ENCODE measurements at places on chromosomes 7 and 10.

DNA sequence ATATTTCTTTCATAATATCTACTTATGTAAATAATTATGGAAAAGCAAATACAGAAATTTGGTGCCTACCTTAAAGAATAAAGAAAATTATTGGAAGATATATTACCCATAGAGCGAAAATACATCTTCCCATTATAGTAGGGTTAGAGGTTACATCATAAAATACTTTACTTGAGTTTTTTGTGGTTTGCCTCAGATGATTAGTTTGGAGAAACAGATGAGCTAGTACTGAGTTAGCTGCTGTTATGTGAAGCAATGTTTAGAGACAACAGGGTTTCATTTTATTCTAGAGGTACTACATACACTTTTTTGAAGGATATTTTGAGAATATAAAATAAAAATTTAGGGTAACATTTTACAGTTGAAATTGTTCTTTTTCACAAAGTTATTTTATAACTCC is 2.9 kb upstream of the MLLT10 start:
- DNase-seq, result no peak

GRCh38 chr10:49298983-49299815 is at the start of gene C10orf71:
Gene C10orf71 (plus strand): TSS chr10:49299170. CDS start chr10:49322546, 23,376 bp downstream.
- DNase-seq, result no peak

GRCh38 chr7:150842018-150842417 is 10.3 kb upstream of the AOC1 start:
- no peak for DNase-seq

GRCh38 chr7:17700138-17700537 is 240.2 kb downstream of the SNX13 start:
- DNase-seq, result no peak

DNA sequence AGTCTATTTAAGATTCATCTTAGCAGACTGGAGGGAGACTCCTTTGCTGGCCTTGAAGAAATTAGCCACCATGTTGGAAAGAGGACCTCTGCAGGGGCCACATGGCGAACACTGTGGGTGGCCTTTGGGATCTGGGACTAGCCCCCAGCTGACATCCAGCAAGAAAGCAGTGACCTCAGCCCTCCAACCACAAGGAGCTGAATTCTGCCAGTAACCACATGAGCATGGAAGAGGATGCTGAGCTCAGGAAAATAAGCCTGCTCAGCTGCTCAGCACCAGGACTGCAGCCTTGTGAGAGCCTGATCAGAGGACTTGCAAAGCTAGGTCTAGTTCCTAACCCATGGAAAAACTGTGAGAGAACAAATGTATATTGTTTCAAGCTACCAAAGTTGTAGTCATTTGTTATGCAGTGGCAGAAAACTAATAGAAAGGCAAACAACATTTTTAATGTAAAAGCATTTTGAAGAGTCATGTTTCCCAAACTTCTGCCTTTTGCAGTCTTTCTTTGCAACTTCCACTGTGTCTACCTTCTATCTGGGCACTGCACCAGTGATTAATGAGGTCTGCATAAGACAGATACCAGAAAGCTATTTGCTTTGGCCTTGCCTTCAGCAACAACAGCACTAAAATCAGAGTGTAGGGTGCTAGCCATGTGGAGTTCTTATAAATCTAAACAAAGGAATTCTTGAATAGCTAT is 183.7 kb downstream of the FGFR2 start:
- no peak for DNase-seq

DNA sequence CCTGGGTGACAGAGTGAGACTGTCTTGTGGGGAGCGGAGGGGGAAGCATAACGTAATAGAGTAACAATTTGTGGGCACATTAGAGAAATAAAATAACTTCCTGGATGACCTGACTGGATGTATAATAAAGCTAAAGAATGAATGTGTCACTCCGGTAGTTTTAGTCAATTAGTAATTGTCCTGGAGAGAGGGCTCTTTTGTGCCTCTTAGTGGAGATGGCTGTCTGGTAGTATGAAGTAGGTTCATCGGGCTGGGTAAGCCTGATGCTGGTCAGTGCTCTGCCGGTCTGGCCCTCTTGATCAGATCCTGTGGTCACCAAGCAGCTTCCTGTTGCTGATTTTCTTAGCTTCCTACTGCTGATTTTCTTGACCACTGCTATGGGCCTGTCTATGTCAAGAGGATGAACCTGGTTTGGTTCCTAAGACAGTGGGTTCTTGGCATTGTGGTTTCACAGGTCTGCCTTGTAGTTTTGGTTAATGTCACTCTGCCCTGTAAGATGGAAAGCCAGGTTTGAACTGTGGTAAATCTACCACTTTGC is 34.1 kb downstream of the ZRANB1 start:
- no peak for DNase-seq

DNA sequence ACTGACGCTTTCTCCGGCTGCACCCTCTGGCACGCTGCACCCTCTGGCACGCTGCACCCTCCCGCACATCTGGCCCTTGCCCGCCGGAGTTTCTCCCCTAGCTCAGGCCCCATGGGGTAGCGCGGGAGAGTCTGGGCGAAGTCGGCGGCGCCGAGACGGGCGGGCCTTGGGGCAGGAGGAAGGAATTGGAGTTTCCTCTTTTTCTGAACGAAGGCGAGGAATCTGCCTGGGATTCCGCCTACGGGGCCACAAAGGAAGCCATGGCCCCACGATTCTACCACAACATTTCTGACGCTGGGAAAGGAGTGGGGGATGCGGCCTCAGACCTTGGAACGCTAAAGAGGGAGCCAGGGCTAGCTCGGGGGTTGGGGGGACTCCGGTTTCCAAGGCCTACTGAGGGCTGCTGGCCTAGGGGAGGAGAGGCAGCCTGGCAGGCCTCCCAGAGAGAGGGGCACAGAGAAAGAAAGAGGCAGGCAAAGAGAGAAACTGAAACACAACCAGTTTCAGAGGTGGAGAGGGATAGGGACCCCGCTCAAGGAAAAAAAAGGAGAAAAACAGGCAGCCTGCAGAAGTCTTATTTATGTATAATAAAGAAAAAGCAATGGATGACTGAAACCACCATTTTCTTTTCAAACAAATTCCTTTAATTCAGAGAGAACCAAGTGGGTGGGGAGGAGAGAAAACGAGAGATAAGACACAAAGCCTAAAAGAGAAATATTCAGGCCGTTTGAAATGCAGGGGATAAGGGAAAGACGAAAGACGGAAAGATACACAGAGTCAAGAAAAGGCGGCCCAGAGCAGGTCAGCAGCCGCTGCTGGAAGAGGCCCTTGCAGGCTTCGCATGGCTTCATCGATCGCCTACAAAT is 4.3 kb downstream of the TLX1 start:
- no peak for DNase-seq

DNA sequence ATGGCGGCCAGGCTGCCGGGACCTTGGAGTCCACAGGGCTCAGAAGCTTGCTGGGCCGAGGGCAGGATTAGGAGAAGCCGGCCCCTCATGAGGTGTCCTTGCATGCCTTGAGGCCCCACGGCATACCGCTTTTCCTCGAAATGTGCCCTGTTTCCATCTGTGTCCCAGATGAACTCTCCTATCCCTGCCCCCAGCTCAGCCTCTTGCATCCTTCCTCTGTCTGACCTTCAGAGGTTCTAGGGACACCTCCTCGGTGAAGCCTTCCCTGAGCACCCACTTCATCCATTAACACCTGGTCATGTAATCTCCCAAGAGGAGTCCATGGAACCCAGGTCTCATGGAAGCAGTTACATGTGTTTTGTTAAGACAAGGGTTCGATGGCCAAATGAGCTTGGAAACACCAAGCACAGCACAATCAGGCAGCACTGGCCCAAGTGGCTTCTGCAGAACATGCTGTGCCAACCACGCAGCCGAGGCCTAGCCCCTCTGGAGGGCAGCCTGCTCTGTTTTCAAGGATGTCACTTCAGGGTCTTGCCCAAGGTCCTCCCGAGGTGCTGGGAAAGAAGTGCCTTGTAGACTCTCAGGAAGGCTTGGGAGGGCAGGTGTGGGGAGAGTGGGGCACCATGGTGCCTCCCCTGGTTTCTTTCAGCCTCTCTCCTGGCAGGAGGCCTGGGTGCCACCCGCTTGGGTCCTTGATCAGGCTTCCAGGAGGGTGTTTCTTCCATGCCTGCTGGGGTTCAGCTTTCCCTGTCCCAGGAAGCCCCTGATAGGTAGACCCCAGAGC is 124.3 kb downstream of the NEURL1 start:
- no peak for DNase-seq

DNA sequence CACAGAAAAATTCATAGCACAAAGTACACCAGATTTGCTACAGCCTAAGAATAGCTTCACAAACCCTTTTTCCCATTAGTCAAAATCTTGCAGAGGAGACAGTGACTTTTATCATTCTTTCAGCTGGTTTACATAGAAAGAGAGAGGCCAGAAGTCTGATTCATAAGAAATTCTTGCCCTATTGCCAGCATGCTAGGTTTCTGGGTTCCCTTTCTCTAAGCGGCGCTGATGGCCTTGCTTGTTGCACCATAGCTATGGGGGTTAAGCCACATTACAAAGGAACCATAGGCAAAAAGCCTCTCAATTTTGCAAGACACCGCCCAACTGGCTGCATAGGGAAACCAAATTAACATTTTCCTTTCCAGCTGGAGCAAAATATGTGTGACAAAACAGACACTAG is 87.4 kb downstream of the ZNF467 start:
- DNase-seq, result peak; percentile 16

GRCh38 chr7:71768450-71768849 is 636.5 kb downstream of the GALNT17 start:
- DNase-seq, result no peak

GRCh38 chr10:99917963-99918825 is 91.6 kb downstream of the DNMBP start:
- peak; percentile 69 for DNase-seq

DNA sequence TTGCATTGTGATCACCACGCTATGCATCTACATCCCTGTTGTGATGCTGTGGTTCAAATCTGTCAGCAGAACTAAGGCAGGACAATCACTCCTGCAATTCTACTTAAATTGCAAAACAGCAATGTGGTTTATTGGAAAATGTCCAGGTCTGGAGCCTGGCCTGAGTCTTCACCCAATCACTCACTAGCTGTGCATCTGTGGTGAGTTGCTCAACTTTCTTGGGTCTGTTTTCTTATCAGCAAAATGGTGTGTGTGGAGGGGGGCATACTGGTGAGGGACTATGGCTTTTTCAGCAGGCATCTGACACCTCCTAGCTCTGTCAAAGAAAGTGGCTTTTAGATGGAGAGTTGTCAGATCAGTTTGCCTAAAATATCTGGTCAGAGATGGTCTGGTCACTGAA is 108.3 kb upstream of the FEZF1 start:
- DNase-seq, result peak; percentile 18

GRCh38 chr7:105538339-105538738 is 6.3 kb downstream of the RINT1 start:
- no peak for DNase-seq

- DNase-seq, result no peak
These were observed 41.1 kb downstream of the ASZ1 start for GRCh38 chr7:117386110-117386706.

DNA sequence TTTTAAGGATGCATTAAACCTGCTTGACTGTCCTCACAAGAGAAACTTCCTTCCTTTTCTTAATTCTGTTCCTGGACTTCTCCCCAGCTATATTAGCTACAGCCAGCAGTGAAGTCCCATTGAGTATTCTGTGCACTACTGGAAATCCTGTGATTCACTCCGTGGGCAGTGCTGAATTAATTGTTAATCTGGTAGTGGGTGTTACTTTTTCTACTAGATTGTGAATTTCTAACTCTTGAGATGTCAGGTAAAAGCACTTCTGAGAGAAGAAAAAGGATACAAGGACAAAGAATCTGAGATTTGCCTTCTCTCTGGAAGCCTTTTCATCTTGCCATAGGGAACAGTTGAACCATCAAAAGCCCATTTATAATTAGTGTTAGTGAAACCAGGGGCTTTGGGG is 33.9 kb downstream of the CYCS start:
- DNase-seq, result no peak

- no peak for DNase-seq
These were observed 358.8 kb downstream of the CALN1 start for GRCh38 chr7:72053292-72053691.
